MM.1S (cell line): ENCODE measurements at places on chromosomes 7 and 10.

DNA sequence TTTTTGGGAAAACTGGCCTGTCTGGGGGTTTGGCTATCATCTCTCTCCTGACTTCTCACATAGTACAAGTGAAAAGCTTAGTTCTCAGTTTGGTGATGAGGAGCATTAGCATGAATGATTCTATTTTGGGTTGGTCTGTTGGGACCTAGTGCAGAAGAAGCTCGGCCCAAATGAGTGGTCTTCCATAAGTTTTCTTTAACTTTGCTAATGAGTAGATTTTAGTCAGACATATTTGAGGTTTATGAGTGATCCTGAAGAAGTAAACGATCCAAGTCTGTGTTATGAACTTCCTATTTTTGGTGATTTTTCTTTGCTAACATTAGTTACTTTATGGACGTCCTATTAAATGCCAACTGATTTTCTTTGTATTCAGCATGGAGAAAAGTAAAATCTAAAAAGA lies 51.7 kb upstream of the CALD1 start:
- DNase-seq = no peak

DNA sequence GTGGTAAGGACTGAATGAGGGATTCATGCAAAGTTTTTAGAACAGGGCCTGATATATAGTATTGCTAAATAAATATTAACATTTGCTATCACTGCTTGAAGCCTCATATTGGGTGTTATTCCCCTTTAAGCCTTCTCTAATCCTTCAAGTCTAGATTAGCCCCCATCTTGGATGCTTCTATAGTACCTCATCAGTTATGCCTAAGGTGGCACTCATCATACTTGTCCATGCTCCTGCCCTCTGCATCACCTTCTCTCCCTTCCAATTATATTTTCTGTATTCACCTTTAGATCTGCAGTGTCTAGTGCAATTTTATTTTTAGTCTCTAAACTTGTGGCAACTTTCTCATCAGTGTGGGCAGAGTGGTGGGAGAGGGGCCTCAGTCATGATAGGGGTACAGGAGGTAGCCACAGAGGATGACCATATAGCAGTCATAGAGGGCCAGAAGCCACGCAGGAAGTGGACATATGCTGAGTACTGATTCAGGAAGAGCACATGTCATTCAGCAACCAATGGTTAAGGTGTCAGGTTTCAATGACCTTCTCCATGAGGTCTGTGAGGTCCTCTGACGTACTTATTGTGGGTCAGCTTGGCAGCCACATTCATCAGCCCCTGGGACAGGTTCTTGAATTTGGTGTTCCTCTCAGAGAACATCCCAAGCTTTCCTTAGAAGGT lies 2.5 kb downstream of the ENTPD1 start:
- DNase-seq = no peak

- DNase-seq = no peak
Observed at GRCh38 chr7:44639671-44640321, 33.4 kb downstream of the OGDH start.

GRCh38 chr10:132846631-132847415 lies 60.9 kb upstream of the NKX6-2 start:
- no peak for DNase-seq

- DNase-seq = no peak
Observed at GRCh38 chr10:122236690-122237306, 34.3 kb upstream of the BTBD16 start.

- DNase-seq = no peak
Observed at GRCh38 chr7:101667920-101668319, 38.8 kb upstream of the MYL10 start.

GRCh38 chr7:44309271-44310091 lies 15.9 kb downstream of the CAMK2B start:
- peak; percentile 53 for DNase-seq

- no peak for DNase-seq
Observed at GRCh38 chr10:46052057-46052790, 6.2 kb upstream of the MSMB start.

GRCh38 chr10:131645756-131646155 lies 255.1 kb upstream of the PPP2R2D start:
- DNase-seq = no peak

- peak; percentile 49 for DNase-seq
Observed at GRCh38 chr10:74103560-74104258, 46.9 kb downstream of the AP3M1 start.

- DNase-seq = peak; percentile 15
Observed at GRCh38 chr10:90866050-90866598, 5.7 kb upstream of the RPP30 start.

DNA sequence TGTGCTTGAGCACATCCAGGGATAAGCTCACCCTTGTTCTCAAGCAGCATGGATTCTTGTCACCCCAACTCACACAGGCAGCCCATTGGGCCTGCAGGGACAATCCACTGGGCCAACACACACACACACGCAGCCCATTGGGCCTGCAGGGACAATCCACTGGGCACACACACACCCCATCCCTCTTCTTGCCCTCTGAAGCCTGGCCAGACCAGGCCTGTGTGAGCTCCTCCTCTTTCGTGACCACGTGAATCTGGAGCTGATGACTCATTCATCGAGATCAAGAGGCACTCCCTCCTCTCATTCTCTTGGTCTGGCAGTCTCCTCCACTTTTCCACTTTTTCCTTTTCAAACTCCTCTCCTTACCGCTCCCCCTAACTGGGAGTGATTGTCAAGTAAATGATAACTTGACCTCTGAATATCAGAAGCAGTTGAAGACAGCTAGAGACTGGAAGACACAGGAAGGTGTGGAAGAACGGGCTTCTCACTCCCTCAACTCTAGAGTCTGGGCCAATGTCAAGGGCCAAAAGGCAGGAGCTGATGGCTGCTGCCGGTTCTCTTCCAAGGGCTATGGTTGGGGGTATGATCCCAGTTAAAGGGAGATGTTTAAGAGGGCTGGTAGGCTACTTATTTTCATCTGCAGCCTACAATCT lies 89.7 kb downstream of the HIPK2 start:
- DNase-seq = no peak

GRCh38 chr7:121057878-121058277 lies 69.4 kb downstream of the CPED1 start:
- DNase-seq = no peak

- no peak for DNase-seq
Observed at GRCh38 chr10:123637326-123637880, 28.8 kb upstream of the GPR26 start.

- DNase-seq = no peak
Observed at GRCh38 chr7:140155428-140155827, 21.4 kb downstream of the KDM7A start.

GRCh38 chr10:21617267-21617666 lies 83.2 kb downstream of the MLLT10 start:
- no peak for DNase-seq

- DNase-seq = no peak
Observed at GRCh38 chr7:57403601-57404342, 46.2 kb upstream of the ZNF716 start.

- no peak for DNase-seq
Observed at GRCh38 chr7:157271315-157271990, 65.4 kb upstream of the DNAJB6 start.

GRCh38 chr10:26952094-26952493 lies 91.3 kb upstream of the ABI1 start:
- DNase-seq = no peak

DNA sequence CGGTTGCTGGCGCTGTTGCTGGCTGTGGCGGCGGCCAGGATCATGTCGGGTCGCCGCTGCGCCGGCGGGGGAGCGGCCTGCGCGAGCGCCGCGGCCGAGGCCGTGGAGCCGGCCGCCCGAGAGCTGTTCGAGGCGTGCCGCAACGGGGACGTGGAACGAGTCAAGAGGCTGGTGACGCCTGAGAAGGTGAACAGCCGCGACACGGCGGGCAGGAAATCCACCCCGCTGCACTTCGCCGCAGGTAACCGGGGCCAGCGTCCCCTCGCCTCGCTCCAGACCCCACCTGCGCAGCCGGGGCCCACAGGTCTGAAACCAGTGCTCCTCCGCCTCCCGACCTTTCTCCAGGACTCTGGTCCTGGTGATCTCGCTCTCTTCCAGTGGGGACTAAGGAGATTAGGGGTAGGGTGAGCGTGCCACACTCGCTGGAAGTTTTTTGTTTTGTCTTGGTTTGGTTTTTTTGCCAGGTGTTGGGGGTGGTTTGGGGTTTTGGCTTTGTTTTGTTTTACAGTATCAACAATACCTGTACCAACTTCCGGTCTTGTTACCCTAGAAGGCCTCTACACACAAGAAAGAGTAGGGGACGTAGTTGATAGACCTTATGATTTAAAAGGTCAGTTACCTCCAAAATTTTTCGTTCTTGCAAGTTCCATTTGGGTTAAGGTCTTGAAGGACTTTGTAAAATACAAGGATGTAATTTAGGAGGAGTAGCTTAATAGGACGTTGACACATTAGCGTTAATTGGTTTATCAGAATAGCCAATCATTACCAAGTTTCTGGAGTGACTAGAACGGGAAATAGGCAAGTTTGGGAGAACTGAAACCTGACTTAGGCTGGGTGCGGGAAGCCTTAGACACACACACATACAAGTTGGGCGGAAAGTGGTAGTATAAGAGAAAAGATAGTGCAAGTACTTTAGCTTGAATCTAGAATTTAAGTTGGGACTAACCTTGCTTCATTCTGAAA lies 704 bp downstream of the TNKS2 start:
- DNase-seq = peak; percentile 61

GRCh38 chr10:58757352-58758065 lies 244.8 kb downstream of the BICC1 start:
- DNase-seq = peak; percentile 89

DNA sequence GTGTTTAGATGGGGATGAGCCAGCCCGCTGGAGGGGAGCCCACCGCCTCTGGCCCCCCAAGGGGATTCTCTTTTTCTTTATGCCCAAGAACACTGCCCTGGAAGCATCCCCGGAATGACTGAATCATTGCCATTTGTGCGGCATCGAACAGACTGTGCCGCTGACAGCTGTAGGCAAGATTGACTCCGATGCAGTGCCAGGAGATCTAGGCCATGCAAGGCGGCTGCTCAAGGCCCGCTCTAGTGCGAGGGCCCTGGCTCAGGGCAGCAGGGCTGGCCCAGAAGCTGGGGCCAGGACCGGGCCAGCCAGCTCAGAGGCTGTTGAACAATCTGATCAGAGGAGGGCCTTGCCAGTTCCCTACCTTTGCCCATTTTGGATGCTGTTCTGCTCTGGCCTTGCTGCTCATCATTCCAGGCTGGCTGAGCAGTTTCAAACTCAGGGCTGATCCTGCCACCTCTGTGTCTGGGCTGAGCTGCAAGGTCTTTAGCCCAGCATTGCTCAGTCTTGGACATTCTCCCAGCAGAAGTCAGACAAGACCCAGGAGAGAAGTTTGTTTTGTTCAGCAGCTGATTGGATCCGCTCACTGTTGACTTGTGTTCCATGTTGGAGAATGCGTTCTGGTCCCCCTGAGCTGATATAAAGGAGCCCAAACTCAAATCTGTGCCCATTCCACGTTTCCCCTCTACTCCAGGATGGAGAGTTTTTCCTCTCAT lies 485.3 kb upstream of the GALNT17 start:
- no peak for DNase-seq

DNA sequence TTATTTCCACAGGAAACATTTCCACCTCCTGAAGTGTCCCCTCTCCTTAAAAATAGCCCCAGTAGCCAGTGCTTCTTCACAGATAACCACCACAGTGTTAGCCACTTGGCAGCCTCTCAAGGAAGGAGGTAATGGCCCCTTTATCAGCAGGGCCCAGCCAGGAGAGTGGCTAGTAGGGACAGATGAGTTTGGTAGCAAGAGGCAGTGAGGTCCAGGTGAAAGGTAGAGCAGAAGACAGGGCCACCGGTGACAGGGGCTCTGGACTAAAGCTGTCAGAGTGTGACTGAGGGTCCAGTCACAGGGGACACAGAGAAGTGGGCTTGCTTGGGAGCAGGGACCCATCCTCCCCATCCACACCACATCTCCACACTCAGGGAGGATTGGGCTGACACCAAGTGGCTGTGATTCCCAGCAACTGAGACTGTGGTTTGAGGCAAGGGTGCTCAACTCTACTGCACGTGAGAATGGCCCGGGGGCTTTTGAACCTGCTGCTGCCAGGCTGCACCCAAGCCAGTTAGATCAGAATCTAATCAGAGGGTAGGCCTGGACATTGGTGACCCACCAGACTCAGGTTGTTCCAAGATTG lies 52.2 kb downstream of the C10orf120 start:
- DNase-seq = no peak

- no peak for DNase-seq
Observed at GRCh38 chr10:14588084-14588937, 186.4 kb downstream of the FAM107B start.

DNA sequence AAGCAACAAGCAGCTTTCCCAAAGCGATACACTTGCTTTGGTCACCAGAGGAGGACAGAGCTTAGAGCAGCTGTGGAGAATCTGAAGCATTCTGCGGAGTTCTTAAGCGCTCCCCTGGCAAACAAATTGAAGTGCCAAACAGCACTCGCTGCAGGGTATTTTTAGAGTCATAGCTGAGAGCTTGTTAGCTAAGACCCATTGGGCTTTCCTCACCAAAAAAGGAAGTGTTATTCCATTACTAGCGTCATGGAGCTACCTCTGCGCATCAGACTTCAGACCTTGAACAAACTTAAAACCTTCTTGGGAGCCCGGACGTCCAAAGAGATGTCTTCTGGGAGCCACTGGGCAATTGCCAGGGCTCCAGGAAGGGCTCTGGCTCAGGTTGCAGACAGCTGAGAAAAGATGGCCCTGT lies 23.2 kb upstream of the BMPR1A start:
- DNase-seq = no peak

- DNase-seq = no peak
Observed at GRCh38 chr7:142112086-142112485, 568 bp downstream of the MGAM2 start.

GRCh38 chr7:117247809-117248208 lies 75.0 kb downstream of the WNT2 start:
- DNase-seq = no peak

GRCh38 chr10:70433581-70434280 lies 7.8 kb downstream of the NODAL start:
- DNase-seq = no peak

GRCh38 chr10:87918254-87918859 lies 54.9 kb downstream of the PTEN start:
- DNase-seq = no peak

DNA sequence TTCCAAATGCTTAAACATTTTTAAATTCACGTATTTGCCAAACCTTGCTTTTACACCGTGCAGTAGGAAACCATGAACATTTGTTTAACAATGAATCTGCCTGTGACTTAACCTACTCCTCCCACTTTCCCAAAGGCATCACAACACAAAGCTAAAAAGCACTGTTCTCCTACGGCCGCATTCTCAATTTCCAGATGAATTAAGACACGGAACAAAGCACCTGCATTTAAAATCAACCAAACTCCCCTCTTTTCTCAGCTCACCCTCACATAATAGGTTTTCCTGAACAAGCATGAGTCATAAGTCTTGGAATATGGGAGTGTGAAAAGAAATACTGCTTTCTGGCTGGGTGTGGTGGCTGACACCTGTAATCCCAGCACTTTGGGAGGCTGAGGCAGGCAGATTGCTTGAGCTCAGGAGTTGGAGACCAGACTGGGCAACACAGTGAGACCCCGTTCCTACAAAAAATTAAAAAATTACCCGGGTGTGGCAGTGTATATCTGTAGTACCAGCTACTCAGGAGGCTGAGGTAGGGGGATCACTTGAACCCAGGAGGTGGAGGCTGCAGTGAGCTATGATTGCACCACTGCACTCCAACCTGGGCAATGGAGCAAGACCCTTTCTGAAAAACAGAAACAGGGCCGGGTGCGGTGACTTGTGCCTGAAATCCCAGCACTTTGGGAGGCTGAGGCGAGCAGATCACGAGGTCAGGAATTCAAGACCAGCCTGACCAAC lies 51.7 kb upstream of the CYTH3 start:
- DNase-seq = no peak
